Transverse colon (tissue), 4 donors: ENCODE measurements at places on chromosomes 5 and 9. TPM values are rescaled to one million over a fixed set of nuclear protein-coding genes. Genes with fewer than 3 reads are reported as not detected.

GFI1B gene
- total RNA-seq = not detected

GRCh38 chr9:94768766-94769165 lies 42.3 kb downstream of the AOPEP start:
- DNase-seq = no peak

DNA sequence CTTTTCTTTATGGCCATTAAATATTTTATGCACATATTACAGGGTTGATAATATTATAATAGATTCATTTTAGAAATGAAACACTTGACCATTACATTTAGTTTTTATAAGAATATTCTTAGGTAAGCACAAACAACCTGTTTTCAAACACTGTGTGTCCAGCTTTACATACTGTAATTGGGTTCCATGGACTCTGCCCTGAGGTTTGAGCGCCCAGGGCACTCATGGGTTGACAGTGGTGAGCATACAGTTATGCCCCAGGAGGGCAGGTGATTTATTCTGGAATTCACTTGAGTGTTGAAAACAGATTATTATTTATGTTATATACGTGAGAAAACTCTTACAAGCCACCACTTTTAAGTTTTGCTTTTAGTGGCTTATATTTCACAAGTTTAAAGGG lies 33.7 kb downstream of the TRIO start:
- DNase-seq = no peak

TPPP gene
- total RNA-seq = 40.6 TPM

DNA sequence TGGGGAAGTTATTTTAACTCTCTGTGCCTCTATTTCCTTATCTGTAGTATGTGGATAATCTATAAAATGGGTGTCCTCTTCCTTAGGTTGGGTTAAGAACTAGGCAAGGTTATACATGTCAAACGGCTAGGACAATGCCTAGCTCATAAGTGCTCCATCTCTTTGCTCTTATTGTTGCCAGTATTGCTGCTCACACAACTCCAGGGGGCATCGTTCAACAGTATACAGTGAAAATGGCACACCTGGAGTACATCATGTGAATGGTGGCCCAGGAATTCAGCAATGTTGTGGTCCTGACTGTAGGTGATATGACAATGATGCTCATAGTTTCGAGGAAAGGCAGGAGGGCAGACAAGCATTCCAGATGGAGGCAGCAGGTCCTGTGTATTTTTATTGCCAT lies 30.1 kb downstream of the SLIT3 start:
- DNase-seq = no peak

GRCh38 chr5:63220244-63220643 lies 641.6 kb downstream of the LRRC70 start:
- no peak for DNase-seq
